Hypothalamus (tissue), 51 donors: ENCODE measurements at places on chromosomes 11 and 22.
A peak's percentile ranks its signal among the peaks of the same experiment; 100 is the strongest.

DNA sequence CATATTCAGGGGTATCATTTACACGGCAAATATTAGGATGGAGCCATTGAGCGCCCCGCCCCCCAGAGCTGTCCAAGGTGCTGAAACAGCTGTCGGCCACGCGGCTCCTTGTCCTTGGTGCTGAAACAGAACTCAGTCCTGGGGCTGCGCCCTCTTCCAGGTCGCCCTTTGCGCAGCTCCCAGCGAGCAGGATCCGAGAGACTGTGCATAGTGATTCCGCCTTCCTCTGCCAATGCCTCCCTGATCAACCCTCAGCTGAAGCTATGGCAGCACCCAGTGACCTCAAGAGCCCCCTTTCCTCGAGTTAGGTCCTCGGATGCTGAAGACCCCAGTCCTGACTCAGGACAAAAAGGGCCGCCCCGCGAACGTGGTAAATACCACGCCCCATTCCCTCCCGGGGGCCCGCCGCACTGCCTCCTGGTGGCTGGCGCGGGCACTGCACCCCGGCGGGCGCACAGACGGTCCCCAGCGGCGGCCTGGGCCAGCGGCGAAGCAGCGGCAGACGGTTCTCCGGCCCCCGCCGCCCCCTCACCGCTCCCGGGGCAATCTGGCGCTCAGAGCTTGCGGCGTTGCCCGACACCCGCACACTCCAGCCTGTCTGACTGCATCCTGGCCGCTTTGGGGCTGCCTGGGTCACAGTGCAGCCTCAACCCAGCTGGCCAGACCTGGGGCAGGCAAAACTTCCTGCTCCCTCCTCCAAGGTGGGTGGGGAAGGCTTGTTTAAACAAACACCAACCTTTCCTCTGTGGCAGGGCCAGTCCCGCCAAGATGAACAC, 13.4 kb downstream of the SYT7 start:
- DNase-seq: peak; percentile 47

- no peak for DNase-seq
Observed at GRCh38 chr11:126993599-126993998, 7.0 kb downstream of the KIRREL3 start.

- no peak for DNase-seq
Observed at GRCh38 chr11:31699066-31699465, 112.1 kb downstream of the PAX6 start.

- DNase-seq: peak; percentile 65
Observed at GRCh38 chr11:119356349-119357031, 10.0 kb upstream of the MFRP start.

DNA sequence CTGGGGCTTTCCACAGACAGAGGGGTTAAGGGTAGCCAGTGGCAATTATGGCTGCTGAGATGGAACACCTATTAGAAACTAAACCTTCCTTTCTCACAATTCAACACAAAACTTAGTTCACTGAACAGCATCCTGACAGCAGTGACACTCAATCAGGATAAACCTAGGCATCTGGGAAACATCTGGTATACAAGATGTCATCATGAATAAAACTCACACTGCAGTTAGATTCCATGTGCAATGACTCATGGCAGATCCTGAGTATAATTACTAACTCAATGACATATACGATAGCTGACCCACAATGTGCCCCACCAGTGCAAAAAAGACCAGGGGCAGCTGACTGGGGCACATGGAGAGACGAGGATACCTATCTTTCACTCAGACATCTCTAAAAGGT, 17.7 kb downstream of the RBFOX2 start:
- no peak for DNase-seq

DNA sequence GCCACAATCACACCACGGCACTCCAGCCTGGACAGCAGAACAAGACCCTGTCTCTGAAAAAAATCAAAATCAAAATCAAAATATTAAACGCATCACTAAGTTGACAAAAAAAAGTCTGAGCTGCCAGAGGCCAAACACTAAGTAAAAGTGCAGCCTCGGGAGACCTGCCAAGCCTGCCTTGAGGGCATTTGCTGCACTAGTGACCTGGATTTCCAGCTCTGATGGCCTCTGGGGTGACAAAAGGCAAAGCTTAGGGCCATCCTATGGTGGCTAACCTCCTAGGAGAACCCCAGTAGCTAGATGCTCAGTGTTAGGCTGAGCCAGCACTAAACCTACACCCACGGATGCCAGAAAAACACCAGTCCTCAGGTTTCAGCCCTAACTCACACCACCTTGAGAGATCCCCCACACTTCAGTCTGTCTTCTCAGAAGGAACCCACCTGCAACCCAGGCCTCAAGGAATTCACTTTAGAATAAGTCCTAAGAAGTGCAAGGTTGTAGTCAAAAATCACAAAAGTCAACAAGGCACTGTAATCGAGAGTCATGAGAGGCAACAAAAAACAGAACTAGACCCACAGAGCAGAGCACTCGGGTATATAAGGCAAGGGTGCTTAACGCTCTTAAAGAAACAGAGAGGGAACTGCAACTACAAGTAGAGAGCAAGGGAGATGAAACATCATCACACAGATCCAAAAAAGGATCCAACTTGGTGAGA, 28.6 kb downstream of the GNB1L start:
- no peak for DNase-seq

GRCh38 chr11:119029340-119030028, 1.2 kb downstream of the SLC37A4 start:
- DNase-seq: no peak

GRCh38 chr11:16279524-16279923, 76.8 kb downstream of the SOX6 start:
- DNase-seq: no peak

DNA sequence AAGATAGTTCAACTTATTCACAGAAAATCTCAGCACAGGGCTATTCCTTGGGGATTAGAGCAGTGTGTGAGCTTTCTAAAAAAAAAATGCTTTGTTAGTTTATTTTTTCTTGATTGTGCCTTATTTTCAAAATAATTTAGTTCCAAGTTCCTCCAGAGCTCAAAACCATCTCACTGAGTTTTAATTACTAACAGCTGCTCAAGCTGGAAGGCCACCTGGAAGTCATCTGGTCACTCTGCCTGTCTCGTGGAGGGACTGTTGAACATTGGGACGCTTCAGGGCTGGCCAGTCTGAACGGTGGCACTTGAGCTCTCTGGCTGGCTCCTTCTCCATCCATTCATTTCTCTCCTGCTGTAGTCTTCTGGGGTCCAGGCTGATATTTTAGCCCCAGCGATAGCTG, 4.0 kb downstream of the OR51E1 start:
- DNase-seq: no peak

DNA sequence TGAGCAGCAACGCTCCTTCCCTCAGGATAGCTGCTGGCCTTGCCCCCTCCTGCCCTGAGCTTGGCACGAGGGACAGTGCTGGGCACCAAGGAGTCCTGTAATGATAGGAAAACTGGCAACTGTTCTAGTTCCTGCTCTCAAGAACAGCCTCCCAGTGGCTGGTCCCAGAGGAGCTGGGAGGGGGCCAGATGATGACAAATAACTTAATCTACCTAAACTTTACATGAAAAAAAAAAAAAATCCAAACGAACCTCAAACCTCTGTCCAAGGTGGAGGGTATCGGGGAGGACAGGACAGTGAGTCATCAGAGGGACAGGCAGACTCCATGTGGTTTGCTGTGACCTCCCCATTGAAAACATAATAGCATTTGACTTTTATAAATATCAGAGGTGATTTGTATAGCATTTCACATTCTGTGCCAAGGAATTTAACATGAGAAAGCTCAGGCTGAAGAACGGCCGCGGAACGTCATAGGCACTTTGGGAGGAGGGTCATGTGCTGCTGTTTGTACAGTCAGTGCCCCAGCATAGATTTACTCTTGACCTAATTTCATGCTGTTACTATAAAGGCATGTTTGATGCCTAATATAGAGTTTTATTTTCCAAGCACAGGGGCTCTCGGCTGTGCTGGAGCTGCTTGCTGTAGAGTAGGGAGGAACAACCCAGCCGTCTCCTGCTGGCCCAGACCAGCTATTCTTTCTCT, 98.2 kb upstream of the NNMT start:
- DNase-seq: peak; percentile 60

DNA sequence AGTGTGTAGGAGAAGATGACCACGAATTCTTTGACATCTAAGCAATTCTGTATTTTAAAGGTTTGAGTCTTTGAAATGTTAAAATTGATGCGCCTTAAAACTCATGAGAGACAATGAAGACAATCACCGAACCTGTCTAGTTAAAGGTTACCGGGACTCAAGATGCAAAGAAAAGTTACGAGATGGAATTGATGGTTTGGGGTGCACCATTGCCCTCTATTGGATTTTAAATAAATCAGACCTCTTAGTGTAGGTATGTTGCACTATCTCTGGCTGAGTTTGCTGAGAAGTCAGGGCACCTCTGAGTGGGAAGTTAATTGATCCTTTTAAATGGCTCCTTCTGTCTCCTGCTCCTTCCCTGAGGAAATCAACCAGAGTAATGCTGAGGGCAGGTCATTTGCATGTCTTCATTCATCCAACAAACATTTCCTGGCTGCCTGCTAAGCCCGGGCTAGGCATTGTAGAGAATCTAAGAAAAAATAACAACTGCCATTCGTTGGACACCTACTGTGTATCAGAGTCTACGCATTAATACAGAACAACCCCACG, 19.4 kb upstream of the TMA7B start:
- DNase-seq: no peak

DNA sequence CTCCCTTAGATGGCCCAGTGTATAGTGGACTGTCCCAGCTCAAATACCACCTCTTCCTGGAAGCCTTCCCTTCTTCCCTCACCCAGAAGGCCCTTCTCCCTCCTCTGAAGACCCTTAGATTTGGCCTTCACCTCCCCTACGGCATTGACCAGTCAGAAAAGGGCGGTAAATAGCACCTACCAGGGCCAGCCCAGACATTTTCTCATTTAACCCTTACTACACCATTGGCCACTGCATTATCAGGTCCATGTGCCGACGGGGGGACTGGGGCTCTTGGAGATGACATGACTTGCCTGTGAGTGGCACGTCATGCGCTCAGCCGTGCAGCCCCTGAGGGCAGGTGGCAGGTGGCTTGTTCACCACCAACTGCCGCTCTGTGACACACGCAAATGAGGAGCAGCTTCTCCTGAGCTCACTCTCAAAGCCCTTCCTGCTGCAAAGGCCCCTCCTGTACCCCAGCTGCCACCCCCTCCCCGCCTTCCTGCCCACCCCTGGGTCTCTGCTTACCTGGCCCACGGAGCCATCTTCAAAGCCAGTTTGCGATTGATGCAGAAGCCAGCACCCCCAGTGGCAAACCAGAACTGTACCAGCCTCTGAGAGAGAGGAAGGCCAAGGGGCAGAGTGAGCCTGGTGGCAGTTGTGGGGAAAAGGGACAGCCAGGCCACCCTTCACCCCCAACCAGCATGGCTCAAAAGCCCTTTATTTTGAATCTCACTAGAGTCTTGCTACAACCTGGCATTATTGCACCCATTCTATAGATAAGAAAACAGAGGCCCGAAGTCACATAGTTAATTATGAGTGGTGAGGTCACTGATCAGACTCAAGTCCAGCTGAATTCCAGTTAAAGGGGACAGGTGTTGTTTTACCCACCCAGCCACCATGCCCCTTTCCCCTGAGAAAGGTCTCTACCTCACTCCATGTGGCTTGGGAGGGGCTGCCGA, 9.5 kb downstream of the MFNG start:
- no peak for DNase-seq

DNA sequence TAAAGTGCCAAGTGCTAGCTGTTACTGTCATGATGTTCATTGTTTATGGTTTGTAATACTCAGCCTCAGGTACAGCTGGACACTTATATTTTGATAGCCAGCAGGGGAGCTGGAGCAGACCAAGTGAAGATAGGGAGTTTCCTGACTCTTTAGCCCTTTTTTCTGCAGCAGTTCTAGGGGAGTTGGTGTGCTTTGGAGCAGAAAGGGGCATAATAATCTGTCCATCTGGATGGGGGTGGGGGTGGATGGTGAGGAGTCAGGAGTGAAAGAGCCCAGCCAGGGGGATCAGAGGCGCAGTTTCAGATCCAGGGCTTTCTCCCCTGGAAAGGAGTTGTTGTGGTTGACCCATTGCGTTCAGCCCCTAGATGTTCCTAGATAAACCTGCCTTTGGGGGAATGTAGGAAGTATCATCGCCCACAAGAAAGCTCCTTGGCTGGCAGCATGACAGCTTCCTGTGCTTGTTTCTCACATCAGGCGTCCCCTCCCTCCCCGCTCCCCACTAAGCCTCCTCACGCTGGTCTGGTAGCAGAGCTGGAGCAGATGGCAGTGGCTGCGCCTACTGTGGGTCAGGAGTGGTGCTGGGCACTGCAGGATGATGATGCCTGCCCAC, 41.9 kb downstream of the MED15 start:
- no peak for DNase-seq

DNA sequence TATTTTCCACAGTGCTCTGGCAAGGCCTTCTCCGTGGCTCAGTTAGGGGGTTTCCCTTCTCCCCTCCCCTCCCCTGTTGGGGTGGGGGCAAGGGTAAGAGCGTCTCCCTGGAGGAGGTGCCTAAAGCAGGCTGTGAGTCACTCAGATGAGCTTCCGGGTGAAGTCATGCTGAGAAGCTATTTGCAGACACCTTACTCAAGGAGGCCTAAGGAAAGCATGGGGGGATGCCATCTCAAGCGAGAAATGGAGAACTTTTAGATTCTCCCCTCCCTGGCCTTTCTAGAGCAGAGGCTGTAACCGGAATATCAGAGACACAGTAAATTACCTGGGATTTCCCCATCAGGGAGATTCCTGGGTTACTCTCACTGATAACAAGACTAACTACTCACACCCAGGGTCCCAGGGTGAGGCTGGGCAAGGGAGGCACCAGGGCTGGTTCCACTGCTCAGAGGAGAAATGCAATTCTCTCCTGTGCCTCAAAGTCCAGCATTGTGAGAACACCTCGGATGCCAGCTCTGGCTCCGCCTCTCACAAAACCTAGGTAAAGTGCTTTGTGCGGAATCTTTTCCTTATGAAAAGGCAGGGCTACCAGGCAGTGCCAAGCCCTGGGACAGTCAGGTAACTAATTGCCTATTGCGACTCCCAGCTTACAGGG, 123.6 kb downstream of the ABTB2 start:
- no peak for DNase-seq

- DNase-seq: no peak
Observed at GRCh38 chr22:33005476-33005875, 52.7 kb downstream of the SYN3 start.

- DNase-seq: no peak
Observed at GRCh38 chr11:115256397-115257197, 247.6 kb downstream of the CADM1 start.

GRCh38 chr11:86636275-86636674, 36.1 kb downstream of the ME3 start:
- DNase-seq: no peak

- no peak for DNase-seq
Observed at GRCh38 chr11:96021901-96022650, 98.2 kb upstream of the MTMR2 start.

- DNase-seq: no peak
Observed at GRCh38 chr11:19878520-19878919, 165.9 kb downstream of the NAV2 start.

GRCh38 chr22:23384431-23384830, 195.7 kb downstream of the IGLL1 start:
- no peak for DNase-seq

GRCh38 chr22:25085930-25086901, 113.4 kb upstream of the CRYBB3 start:
- no peak for DNase-seq

- peak; percentile 58 for DNase-seq
Observed at GRCh38 chr11:62171261-62171723, 18.7 kb upstream of the SCGB1D1 start.

- DNase-seq: no peak
Observed at GRCh38 chr11:107882095-107882820, 23.7 kb upstream of the SLC35F2 start.

- no peak for DNase-seq
Observed at GRCh38 chr22:37115032-37115431, 5.5 kb upstream of the TMPRSS6 start.
